ENCODE measurements at places on chromosomes 1 and 21.

DNA sequence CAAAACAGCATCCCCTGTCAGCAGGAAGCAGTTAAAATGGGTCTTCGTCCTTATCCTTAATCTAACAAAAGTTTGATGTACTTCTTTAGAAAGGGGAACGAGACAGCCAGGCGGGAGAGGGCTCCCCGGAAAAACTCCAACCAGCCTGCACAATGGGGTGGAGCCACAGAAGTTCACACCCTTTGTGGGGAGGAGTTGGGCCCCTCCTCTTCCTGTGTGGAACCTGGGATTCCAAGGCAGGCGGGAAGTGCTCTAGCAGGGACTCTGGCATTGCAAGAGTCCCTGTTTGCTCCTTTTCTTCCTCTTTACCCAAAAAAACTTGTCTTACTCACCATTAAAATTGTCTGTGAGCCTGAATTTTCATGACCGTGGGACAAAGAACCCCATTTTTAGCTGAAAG lies 47.7 kb downstream of the FCRL5 start:
- DNase-seq = no peak

DNA sequence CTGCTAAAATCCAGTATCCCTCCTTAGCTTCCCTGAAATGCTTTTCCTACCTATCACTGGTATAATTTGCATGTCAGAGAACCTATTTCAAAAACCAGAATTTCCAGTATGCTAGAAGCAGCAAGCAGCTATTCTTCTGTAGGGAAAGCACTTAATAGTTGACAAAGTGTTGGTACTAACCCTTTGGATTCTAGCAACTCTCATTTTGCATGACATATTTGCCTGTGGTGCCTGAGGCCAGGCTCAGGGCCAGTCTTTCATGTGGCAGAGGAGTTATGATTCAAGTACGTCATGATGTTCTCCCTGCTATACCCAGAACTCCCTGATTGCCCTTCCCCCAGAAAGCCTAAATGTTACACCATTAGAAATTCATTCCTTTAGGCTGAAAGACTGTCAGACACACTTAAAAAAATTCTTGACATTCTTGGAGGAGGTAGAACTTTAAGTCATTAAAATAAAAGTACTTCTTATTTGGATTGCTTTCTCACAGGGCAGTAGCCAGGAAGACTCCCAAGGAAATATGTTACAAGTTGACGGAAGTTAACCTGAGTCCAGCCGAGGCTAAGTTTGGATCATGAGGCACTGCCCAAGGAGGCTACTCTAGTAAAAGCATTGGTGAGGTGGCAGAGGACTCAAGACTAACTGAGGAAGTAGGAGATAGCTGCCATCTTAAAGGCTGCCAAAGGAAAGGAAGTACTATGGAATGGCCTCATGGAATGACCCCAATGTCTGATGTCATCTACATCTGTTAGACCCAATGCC lies 298.4 kb upstream of the SPAG17 start:
- no peak for DNase-seq

DNA sequence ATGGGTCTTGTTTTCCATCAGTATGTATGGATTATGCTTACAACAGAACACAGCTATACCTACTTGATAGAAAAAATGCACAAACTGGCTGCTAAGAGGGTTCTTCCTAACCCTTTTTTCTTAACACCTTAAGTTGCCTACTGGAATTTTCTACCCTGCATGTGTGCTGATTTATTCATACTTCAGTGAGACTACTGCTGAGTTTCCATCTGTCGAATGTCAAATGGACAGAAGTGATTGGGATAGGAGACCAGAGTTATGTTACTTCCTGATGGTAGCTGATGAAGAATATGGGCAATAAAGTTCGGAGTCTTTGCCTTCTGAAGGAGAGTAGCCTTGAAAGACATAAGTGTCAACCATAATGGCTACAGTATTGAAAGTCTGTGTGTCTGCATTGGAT lies 6.5 kb upstream of the DNM3 start:
- no peak for DNase-seq

DNA sequence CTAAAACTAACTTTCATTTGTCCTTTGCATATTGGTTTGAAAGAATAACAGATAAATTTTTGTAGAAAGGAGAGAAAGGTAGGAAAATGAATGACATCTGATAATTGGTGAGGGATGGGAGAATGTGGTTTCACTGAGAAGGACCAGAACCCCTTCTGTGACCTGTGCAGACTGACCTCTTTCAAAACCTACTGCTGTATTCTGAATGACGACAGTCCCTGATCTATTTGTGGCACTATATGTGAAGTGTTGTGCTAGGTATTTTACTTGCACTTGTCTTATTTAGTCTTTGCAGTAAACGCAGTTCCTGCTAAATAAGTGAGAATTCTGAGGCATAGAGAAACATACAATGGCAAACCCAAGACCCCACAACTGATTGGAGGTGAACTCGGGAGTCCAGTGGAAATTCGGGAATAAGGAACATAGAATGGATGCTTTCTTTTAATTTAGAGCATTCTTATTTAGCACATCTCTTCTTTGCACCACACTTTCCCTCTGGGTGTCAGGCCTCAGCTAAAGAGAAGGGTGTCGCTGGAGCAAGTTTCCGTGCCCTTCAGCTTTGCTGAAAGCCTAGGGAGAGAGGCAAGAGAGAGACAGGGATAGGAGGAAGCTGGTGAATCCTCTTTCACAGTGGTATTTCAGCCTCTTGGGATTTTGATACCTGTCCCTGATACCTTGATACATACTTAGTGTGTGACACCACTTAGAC lies 230.2 kb downstream of the PAPPA2 start:
- no peak for DNase-seq

GRCh38 chr1:171206204-171206977 lies 21.3 kb downstream of the FMO2 start:
- no peak for DNase-seq

- DNase-seq = no peak
These were observed 126.0 kb upstream of the HMCN1 start for GRCh38 chr1:185608177-185608576.

- DNase-seq = no peak
These were observed 62.6 kb downstream of the ABL2 start for GRCh38 chr1:179166663-179167417.

DNA sequence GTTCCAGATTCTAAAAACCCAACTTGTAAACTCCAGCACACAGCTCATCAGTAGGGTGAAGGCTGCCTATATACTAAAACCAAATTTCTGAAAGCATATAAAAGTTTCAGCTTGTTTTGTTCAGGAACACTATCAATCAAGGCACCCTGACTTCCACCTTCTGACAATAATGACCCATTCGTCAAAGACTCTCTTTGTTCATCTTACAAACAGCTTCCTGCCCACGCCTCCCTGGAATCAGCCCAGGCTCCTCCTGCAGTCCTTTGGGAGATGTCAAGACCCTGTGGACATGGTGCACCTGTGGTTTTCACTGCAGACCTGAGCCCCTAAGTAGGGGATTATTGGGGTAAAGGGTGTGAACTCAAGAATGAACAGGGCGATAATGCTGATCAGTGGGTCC lies 178.9 kb upstream of the CAMK1G start:
- DNase-seq = no peak

GRCh38 chr1:18347559-18347958 lies 133.2 kb upstream of the KLHDC7A start:
- no peak for DNase-seq

GRCh38 chr1:1437904-1438376 lies 2.5 kb downstream of the VWA1 start:
- no peak for DNase-seq

GRCh38 chr1:162062542-162063015 lies 6.9 kb upstream of the NOS1AP start:
- no peak for DNase-seq

DNA sequence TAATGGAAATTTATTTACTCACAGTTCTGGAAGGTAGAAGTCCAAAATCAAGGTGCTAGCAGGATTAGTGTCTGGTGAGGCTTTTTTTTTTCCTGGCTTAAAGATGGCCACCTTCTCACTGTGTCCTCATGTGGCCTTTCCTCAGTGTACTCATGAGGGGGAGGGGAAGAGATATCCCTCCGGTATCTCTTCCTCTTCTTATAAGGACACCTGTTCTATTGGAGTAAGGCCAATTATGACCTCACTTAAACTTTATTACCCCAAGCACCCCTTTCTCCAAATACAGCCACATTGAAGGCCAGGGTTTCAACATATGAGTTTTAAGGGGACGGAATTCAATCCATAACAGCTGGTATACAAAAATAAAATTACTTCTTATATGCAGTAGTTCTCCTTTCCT lies 203.7 kb upstream of the C1orf87 start:
- no peak for DNase-seq

- DNase-seq = no peak
These were observed 322.8 kb downstream of the SEC16B start for GRCh38 chr1:177646757-177647730.

DNA sequence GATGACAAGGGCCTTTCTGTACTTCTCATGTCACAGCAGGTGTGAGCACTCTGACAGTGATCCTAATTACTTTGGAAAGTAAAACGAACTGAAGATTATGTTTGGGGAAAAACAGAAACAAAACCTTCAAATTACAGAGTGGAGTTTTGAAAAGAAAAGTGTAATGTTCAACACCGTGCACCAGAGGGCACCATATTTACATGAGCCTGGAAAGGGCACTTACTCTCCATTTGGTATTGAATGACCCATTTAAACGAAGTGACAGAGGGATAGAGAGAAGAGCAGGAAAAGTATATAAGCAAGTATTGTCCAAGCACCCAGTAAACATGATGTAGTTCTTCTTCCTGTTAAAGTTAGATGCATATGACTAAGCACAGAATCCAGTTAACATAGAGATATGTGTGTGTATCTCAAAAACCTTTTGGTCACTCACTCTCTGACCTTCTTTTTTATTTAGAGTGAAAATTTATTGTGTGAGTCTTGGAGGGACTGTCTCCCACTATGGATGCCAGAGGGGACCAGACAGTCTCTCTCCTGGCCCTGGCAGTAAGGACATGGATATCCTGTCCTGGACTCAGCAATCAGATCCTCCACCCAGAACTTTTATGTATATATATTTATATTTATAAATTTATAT lies 3.8 kb upstream of the RGSL1 start:
- DNase-seq = no peak

DNA sequence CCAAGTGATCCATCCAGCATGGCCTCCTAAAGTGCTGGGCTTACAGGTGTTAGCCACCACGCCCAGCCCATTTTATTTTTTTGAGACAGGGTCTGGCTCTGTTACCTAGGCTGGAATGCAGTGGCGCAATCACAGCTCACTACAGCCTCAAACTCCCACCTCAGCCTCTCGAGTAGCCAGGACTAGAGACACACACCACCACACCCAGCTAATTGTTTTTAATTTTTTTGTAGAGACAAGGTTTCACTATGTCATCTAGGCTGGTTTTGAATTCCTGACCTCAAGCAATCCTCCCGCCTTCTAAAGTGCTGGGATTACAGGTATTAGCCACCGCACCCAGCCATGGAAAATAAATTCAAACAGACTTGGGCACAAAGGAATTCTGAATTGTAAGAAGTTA lies 31.9 kb downstream of the PUM1 start:
- DNase-seq = no peak

- no peak for DNase-seq
These were observed 51.3 kb upstream of the SELENON start for GRCh38 chr1:25748531-25749205.

DNA sequence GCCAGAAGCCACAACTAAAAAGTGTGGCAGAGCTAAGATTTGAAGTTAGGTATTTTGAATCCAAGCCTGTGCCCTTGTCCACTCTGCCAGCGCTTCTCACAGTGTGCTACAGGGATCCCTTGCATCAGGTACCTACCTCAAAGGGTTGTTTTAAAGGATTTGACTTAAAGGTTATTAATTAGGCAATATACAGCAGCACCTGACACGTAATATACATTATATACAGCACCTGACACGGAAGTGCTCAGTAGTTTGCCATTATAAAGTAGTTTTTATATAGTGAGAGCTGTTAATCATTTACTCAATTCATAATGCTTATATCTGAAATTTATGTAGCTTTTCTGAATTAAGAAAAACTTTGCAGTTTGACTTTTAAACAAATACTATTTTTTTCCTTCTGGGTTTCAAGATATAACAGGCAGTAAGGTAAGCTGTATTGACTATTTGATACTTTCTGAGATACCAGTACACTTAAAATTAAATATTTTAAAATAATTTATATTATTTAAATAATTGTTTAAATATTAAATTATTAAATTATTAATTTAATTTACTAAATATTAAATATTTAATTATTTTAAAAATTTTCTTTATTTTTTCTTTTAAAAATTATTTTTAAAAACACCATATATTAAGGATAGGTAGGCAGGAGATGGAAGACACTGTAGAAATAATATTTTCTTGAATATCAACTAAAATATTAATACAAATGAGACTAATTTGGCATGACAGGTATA lies 33.3 kb downstream of the TSNAX start:
- no peak for DNase-seq

- DNase-seq = no peak
These were observed 402.5 kb downstream of the PTPRC start for GRCh38 chr1:199041173-199041914.

DNA sequence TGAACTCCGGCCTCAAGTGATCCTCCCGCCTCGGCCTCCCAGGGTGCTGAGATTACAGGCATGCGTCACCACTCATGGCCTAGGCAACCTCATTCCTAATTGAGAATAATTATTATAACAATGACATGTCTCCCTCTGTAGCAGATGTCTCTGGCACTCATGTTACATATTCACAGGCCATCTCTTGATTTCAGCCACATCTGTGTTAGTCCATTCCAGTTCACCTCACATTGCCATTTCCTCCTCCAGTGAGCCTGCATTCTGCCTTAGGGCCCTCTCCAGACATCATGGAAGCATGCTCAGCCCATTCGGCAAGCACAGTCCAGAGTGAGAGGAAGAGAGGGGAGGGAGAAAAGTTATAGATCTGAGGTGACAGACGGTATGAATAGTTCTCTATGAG lies 32.5 kb downstream of the CDKN2C start:
- DNase-seq = no peak

DNA sequence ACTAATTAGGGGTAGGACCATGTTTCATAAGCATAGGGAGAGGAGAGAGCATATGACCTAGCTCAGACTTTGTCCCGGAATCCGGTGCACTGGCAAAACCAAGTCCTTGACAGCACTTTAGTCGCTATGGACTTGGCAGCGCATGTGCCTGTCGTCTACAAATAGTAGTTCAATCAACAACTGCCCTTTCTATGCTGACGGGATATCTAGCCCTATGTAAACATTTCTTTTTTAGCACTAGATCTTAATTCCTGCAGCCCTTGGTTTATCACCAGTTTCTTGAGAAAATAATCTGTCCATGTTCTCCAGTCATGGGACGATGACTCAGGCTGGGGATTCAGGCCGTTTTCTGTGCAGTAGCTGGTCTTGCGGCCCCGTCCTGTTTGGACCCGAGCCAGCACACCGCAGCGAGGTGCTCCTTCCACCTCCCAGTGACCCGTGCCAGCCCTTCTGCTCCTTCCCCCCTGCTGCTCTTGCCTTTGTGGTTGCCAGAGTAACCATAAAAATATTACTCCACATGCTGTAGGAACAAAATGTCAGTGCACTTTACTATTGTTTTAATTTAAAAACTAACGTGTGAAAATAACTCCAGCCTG lies 8.6 kb upstream of the MT1HL1 start:
- DNase-seq = no peak

GRCh38 chr1:43743206-43743605 lies 35.9 kb downstream of the ST3GAL3 start:
- DNase-seq = no peak

Data from stimulated activated CD4-positive, alpha-beta T cell treated with anti-CD3 and anti-CD28 coated beads, Interleukin-15, amount 100 ng/mL, for 1 hour (primary cell).